ENCODE measurements at places on chromosomes 5 and 9. TPM values are rescaled to one million over a fixed set of nuclear protein-coding genes. Genes with fewer than 3 reads are reported as not detected.

RABGAP1 gene
- 94.6 TPM for total RNA-seq

DNA sequence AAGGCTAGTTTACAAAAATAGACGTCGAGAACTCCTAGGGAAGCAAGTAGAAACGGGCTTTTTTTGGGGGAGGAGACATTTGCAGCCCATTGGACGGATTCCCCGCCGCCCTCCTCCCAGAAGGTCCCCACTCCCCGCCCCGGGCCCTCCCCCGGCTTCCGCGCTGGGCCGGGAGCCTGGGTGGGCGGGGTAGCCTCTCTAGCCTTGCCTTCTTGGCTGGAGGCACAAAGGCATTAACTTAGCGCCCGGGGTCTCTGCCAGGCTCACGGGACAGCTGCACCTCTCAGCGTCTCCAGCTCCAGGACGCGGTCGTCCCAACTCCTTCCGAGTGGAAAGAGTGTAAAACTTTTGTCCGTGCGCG is at the start of gene DMRTA1:
Gene DMRTA1, plus strand, starts transcription at position 236 of the 361 bp plus-strand sequence. CDS start 242 bp downstream, outside the sequence.
- peak; percentile 24 for DNase-seq

DDX31 gene
- total RNA-seq, result 21.4 TPM

- DNase-seq, result no peak
Observed at GRCh38 chr5:154722097-154722496, 33.1 kb upstream of the LARP1 start.

GRCh38 chr9:104094534-104095015 is 466 bp downstream of the SMC2 start:
- peak; percentile 1 for DNase-seq

DNA sequence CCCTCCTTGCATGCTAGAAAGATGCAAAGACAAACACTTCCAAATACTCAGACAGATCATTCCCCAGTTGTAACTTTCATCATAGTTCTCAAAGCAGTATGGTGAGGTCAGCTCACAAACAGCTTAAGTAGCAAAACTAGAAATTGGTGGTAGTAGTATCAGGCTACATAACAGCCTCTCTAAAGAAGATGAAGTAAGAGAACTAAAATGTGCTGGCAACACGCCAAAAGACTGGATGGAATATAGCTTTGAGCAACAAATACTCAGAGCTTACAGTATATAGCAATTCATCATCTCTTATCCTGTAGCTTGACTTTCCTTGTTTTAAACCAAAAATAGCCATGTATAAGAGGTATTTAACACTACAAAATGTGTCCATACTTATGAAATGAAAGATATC is 7.5 kb downstream of the PFDN1 start:
- no peak for DNase-seq

GADD45G gene
- total RNA-seq, result 6.9 TPM

CRHBP gene
- 0.64 TPM for total RNA-seq

DNA sequence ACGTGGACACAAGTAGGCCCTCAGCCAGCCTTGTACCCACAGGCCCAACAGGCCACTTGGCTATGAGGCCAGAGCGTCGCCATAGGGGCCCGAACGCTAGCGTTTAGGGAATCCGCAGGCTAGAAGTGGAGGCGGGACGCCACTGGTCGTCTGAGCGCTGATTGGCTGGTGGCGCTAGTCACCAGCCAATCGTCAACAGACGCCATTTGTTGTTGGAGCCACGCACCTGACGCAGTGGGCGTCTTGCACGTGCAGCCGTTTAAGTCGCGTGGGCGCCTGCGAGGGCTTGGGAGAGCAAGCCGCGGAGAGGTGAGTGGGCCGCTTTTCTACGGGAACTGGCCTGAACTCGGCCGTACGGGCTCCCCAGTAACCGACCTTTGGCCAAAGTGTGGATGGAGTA is at the start of gene DDX4:
Gene DDX4, plus strand, starts transcription at position 269 of the 400 bp plus-strand sequence. CDS start 903 bp downstream, outside the sequence.
- DNase-seq, result no peak

- no peak for DNase-seq
Observed at GRCh38 chr9:135039266-135039870, 48.1 kb upstream of the OLFM1 start.

- no peak for DNase-seq
Observed at GRCh38 chr9:86280580-86280979, 1.8 kb downstream of the ISCA1 start.

TRIM14 gene
- total RNA-seq, result 2.6 TPM

DNA sequence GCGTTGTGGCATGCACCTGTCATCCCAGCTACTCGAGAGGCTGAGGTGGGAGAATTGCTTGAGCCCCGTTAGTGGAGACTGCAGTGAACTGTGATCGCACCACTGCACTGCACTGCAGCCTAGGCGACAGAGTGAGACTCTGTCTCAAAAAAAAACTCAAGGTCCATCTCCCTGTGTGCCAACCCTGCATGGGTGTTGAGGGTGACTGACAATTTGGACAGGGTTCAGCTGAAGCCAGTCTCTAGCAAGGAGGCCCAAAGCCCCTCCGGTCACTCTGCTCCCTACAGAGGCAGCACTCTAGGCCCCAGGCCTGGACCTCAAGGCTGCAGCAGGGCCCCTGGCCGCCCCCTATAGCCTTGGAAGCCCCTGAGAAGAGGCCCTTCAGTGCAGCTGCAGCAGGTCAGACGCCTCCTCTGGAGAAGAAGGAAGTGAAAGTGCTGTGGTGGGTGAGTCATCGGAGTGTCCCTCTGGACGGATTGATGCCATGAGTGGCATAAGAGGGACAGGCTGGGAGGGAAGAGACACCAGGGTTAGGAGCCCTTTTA is 39.2 kb upstream of the NEK6 start:
- DNase-seq, result no peak

DNA sequence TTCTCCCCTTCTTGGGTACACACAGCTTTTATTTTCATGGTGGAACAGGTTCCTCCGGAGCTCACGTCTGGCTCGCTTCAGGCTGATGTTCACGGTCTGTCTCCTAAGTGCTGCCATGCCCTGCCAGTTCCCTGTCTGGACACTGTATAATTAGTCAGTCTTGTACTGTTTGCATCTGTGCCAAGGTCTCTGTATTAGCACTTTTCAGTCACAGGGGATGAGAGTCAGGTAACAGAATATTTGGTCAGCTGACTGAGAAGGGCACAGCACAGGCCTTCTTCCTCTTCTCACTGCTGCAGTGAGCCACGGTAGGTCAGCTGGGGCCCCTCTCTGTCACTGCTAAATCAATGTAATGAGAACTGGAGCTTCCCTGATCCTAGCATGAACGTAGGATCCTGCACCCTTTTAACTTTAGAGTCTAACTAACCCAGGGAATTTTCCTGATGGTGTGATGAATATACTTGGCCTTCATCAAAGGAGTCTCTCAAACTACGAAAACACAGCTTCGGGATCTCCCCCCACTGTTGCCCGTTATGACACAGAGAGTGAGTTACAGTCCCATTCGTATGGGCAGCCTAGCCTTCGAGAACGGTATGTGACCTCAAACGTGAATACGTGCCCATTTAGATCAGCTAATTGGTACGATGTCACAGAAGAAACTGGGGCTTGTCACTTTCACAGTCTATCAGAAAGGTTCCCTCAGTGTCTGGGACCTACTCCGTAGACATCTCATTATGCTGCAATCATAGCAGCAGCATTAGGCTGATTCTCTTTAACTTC is 354.1 kb upstream of the RFX3 start:
- DNase-seq, result no peak

SH2D3C gene
- total RNA-seq, result 8.5 TPM

DNA sequence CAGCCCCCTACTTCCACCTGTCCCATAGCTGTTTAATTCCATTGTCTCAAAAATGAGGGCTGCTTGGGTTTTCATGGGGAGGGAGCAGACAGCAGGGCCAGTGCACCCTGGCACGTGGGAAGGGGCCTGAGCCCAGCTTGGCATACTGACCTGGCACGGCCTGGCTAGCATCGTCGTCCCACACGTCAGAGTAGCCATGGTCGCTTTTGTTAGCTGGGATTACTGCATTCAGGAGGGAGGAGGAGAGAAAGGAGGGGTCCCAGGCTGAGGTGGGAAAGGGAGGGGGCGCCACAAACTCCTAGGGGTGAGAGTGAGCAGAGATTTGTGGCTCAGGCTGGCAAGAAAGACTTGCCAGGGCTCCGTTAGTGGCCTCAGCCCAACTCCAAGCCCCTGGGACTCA is 21.1 kb upstream of the CYSTM1 start:
- DNase-seq, result no peak

GRCh38 chr5:102762562-102763227 is 7.6 kb downstream of the PAM start:
- DNase-seq, result no peak

DNA sequence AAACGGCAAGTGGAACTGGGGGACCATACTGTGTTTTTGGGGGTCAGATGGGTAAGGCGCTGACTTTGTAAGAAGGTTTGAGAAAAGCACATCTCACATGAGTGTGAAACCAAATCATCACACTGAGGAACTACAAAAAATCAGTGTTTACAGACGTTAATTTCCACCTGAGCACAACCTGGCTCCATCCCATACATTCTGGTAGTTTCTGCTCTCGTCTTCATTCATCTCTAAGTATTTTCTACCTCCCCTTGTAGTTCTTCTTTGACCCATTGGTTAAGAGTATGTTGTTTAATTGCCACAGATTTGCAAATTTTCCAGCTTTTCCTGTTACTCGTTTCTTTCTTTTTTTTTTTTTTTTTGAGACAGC is 8.9 kb upstream of the DPP7 start:
- DNase-seq, result no peak

CETN3 gene
- 25.6 TPM for total RNA-seq

GNA14 gene
- total RNA-seq, result 9.0 TPM

GRCh38 chr9:113493203-113493520 is 29.6 kb downstream of the RGS3 start:
- DNase-seq, result no peak

IFNA13 gene
- total RNA-seq, result not detected

GRCh38 chr5:7394889-7395431 is 978 bp upstream of the ADCY2 start:
- DNase-seq, result no peak

FOXI1 gene
- not detected for total RNA-seq

CCDC171 gene
- 19.7 TPM for total RNA-seq

- no peak for DNase-seq
Observed at GRCh38 chr9:89680547-89681467, 76.0 kb downstream of the GADD45G start.

DNA sequence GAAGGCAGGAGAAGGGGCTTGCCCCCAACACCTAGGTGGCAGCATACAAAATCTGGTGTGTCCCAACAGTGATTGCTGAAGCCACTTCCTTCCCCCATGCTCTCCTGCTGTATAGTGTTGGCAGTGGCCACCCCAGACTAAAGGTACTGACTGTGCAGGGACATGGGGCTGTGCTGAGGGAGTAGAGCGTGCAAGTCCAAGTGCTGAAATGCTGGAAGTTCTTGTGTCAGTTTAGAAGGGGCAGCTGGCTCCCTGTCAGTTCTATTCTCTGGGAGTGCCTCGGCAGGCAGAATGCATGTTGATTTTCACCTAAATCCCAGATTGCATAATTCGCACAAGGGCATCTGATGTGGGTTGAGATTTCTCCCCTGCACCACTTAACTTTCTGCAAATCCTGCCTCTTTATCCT is 68.6 kb downstream of the GDNF start:
- DNase-seq, result no peak

DNA sequence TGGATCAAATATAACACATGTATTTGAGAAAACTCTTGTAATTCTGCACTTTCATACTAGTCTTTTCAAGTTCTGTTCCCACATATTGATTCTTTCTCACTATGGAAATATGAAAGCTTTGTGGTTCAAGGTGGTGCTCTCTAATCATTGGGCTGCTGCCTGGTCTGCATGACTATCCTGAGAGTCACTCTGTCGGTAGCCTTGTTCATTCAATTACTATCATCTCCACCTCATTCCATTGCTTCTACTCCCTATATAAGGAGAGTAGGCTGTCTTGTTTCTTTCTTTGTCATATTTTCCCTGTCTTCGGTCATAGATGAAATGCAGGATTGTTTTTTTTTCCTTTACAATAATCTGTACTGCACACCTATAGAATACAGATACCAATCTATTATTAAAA is 341.4 kb upstream of the ACTBL2 start:
- DNase-seq, result no peak

- no peak for DNase-seq
Observed at GRCh38 chr9:116237456-116237855, 83.9 kb downstream of the PAPPA start.

KCNN2 gene
- total RNA-seq, result 56.4 TPM

- no peak for DNase-seq
Observed at GRCh38 chr9:81374459-81375186, 314.7 kb downstream of the TLE1 start.

DNA sequence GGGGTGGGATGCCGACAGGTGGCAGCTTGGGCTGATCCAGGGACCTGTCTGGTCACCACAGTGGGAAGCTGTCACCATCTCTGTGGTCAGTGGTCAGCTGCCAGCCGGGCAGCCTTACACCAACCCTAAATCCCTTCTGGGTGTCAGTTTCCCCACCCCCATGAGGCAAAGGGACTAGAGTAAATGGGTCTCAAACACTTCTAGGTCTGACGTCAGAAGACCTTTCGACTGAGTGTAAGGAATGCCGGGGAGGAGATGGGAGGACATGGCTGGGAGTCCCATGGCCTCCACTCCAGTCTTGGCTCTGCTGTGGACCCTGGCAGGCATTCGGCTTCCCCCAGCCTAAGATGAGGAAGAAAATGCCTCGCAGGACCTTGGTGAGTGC is 40.3 kb upstream of the SLC25A51 start:
- DNase-seq, result no peak

- DNase-seq, result no peak
Observed at GRCh38 chr9:38292480-38292879, 100.0 kb upstream of the ALDH1B1 start.

GRCh38 chr5:56175021-56175420 is 58.1 kb downstream of the ANKRD55 start:
- no peak for DNase-seq

WNK2 gene
- total RNA-seq, result 47.4 TPM

ALAD gene
- total RNA-seq, result 17.1 TPM

GRCh38 chr5:122436615-122437014 is 124.6 kb downstream of the SNCAIP start:
- DNase-seq, result no peak

- no peak for DNase-seq
Observed at GRCh38 chr9:26426551-26427131, 466.0 kb downstream of the CAAP1 start.

NXNL2 gene
- total RNA-seq, result 0.36 TPM

LRRC19 gene
- not detected for total RNA-seq

DNA sequence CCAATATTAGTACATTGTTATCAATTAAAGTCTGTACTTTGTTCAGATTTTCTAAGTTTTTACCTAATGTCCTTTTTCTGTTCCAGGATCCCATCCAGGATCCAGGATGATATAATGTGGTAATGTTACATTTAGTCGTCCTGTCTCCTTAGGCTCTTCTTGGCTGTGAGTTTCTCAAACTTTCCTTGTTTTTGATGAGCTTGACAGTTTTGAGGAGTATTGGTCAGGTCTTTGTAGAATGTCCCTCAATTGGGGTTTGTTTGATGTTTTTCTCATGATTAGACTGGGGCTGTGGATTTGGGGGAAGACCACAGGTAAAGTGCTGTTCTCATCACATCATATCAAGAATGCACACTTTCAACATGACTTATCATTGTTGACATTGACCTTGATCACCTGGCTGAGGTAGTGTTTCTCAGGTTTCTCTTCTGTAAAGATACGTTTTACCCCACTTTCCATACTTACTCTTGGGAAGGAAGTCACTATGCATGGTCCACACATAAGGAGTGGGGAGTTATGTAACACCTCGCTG is 9.6 kb downstream of the NDFIP1 start:
- no peak for DNase-seq

- DNase-seq, result no peak
Observed at GRCh38 chr9:132124800-132125199, 37.1 kb upstream of the NTNG2 start.

Measured in cerebellum (tissue), 4 donors.